Panc1 (cell line): ENCODE measurements at places on chromosomes 3 and 15. TPM values are rescaled to one million over a fixed set of nuclear protein-coding genes. Genes with fewer than 3 reads are reported as not detected.

GRCh38 chr3:110473405-110473804 is 598.2 kb upstream of the NECTIN3 start:
- DNase-seq: no peak

DAPK2 gene
- 10.2 TPM for total RNA-seq

SPATA12 gene
- 0.10 TPM for total RNA-seq

DNA sequence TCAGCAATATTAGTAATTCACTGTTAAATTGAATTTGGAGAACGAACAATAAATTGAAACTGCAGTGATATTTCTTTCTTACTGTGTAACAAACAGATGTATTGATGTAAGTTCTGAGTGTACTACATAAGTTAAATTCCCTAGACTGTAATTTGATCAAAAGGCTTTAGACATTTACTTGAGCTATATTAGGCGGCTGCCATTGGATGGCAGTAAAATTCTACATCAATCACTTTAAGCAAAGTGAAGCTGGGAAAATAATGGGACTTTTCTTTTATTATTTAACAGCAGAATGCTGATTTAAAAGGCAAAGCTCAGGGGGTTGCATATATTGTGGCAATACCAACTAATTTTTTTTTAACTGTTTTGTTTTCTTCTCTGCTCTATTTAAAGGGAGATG is 212.6 kb upstream of the PLSCR5 start:
- DNase-seq: no peak

CFAP161 gene
- 2.7 TPM for total RNA-seq

ITGB5 gene
- total RNA-seq: 446 TPM

DNA sequence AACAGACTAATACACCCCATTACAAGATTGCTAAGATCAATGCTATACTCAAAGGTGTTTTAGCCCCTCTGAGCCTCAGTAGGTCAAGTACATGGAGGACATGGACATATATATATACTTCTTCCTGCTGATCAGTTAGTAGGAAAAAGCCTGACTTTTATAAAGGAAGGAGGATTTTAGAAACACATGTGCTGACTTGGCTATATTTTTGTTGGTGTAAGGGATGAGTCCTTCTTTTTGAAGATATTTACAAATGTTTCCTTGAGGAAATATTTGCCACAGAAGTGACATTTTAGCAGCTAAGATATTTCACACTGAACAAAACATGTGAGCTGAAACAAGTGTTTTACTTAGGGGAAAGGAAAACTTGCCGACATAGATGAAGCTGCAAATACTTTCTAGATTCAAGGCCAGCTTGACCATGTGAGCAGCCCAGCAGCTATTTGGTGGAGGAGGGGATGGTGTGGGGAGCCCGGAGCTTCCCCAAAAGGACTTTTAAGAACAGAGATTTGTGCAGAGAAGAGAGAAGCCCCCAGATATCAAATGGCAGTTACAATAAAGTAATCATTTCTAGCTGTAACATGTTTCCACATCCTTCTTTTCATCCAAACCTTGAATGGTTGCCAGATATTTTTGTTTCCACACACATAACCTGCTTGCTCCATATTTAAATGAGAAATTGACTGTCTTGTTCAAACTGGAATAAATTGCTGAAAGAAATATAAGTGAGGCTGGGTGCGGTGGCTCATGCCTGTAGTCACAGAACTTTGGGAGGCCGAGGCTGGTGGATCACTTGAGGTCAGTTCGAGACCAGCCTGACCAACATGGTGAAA is 111.7 kb upstream of the NR2F2 start:
- DNase-seq: no peak

GRCh38 chr15:58229297-58229768 is 91.2 kb downstream of the AQP9 start:
- no peak for DNase-seq

DNA sequence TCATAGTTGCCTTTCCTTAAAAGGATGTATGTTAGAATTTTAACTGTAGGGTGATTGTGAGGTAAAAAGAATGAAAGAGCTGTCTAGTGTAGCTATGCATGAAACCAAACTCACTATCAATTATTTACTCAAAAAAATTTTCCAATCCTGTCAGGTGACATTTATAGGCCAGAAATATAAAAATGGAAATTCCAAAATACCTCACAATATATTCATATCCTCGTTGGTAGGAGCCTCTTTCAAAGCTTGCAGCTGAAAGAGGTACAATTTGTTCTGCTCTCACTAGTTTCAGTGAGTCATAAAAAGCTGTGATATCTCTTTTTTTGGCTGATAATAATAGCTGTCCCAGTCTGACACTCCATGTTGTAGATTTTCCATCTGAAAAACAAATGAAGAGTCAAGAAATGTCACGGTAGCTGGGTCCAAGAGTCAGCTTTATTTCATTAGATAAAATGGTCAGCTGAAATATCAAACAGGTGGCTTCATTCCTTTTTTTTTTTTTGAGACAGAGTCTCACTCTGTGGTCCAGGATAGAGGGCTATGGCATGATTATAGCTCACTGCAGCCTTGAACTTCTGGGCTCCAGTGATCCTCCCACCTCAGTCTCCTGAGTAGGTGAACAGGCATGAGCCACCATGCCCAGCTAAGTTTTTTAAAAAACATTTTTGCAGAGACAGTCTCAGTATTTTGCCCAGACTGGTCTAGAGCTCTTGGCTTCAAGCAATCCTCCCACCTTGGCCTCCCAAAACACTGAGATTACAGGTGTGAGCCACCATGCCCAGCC is 50.8 kb upstream of the XRN1 start:
- DNase-seq: no peak

CNTN6 gene
- total RNA-seq: not detected

TP63 gene
- total RNA-seq: 0.51 TPM

GRCh38 chr3:72909591-72909990 is 21.7 kb downstream of the GXYLT2 start:
- DNase-seq: no peak

SNX4 gene
- 34.3 TPM for total RNA-seq

LYZL4 gene
- total RNA-seq: not detected

NME9 gene
- total RNA-seq: not detected
